Fibroblast of skin of scalp (primary cell): ENCODE measurements at places on chromosomes 6 and 20.

DNA sequence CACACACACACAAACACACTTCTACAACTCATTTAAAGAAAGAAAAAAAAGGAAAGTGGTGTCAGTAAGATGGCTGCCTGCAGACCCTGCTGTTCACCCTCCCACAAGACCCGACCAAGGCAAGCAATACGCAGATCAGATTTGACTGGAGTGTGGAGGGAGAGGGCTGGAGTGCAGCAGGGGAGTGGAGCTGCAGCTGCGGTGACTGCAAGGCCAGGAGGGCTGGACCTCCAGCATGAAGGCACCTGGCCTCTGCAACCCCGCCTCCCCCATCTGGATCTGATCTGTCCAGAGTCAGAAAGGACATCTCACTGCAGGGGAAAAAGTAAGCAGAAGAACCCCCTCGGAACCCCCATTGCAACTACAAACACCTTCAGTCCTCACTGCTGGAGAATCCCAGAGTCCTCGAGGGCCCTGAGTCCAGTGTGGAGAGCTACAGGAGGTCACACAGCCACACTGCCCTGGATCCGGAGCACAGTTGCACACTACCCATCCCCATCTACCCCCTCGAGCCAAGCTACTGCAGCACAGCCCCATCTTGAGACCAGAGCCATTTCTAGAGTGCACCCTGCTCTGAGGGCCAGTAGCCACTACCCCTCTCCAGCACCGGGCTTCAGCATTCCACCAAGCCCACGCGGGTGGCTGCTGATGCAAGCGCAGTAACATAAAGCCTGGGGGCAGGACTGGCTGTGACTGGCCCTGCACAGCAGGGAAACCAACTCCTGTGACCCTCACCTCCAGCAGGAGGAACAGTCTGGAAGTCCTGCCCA is 41.9 kb upstream of the SRSF6 start:
- DNase-seq: peak; percentile 4

GRCh38 chr6:125509477-125509876 is 207.7 kb upstream of the HDDC2 start:
- DNase-seq: no peak

GRCh38 chr6:97863697-97864096 is 580.7 kb upstream of the MMS22L start:
- no peak for DNase-seq

DNA sequence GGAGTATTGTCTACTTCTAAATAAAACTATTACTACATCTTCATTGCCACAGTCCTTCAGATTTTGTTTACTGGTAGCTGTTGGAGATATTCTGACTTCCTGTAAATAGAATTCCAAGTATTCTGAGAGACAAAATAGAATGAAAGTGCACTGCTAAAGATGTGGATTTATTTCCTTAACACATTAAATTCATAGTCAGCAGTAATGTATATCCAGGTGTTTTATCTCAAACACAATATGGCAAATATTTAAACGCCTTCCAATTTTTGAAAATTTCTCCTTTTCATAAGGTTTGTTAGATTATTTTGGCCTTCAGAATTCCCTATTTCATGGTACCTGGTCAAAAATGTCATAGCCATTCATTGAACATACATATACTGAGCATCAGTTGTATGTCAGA is 84.3 kb upstream of the MEI4 start:
- no peak for DNase-seq

DNA sequence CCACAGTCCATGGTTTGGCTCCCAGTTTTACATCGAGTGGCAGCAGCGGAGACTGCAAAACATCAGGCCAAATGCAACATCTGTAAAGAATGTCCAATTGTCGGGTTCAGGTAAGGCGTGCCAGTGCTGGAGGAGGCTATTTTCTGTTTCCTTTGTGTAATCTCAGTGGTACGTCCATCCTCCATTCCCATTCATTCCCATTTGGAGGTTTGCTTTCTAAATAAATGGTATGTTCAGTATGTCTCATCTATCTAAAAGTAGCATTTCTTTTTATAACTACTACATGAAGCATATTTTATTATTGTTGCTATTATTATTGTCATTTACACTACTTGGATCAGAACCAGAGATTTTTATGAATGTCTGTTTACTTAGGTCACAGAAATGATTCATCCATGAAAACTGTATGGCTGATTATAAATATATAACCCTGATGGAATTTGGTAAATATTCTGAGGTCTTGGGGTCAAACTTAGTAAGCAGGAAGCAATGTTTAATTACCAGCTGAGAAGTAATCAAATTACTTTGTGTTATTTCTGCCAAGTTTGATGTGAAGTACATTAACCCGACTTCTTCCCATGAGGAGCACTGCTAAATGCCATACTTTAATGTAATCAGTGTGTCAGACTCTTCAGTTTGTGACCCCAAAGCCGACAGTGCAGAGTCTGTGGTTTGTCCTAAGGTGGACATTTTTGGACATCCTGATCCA is 512.9 kb downstream of the UTRN start:
- DNase-seq: peak; percentile 77

GRCh38 chr6:12729467-12729866 is 12.9 kb downstream of the PHACTR1 start:
- no peak for DNase-seq

- no peak for DNase-seq
Measured at GRCh38 chr6:122681705-122682104, 71.5 kb downstream of the PKIB start.

DNA sequence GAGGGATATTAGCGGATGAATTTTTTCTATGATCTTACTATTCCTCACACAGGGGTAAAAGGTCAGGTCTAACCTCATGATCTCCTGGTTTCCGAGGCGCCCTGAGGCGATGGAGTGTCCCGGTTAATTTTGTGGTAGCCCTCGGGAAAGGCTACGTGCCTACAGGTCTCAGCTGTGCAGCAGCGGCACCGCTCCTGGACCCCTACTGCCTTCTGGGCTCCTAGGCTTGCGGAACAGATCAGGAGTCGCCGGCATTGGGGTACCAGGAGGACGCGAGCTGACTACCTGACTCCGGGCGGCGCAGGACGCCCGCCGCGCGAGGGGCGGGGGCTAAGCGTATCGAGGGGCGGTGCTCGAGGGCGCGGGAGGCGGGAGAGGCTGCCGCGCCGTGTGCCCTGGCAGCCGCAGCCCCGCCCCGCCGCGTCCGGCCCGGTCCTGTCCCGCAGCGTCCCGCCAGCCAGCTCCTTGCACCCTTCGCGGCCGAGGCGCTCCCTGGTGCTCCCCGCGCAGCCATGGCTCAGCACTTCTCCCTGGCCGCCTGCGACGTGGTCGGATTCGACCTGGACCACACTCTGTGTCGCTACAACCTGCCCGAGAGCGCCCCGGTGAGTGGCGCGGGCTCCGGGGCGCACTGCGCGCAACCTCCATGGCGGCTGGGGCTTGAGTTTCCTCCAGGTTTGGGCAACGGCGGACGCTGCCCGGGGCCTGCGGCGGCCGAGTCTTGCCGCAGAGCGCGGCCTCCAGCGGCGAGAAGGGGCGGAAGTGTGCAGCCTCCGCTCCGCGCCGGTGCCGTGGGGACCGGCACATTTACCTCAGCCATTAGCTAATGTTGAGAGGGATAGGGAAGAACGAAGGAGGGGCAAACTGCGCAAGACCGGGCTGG is at the start of gene NT5DC1:
Gene NT5DC1, plus strand, starts transcription at position 435 of the 883 bp plus-strand sequence. Its CDS starts 78 bp downstream, at position 513.
- DNase-seq: peak; percentile 66
